ENCODE measurements at places on chromosomes 13 and 19. TPM values are rescaled to one million over a fixed set of nuclear protein-coding genes. Genes with fewer than 3 reads are reported as not detected.

ADGRE3 gene
- total RNA-seq: 1.2 TPM

PNMA8C gene
- 0.20 TPM for total RNA-seq

ZNF69 gene
- 6.5 TPM for total RNA-seq

GPC6 gene
- 10.9 TPM for total RNA-seq

FCGBP gene
- total RNA-seq: 17.7 TPM

KLHL1 gene
- total RNA-seq: 0.10 TPM

- no peak for DNase-seq
Observed at GRCh38 chr19:38537071-38537936, 80.4 kb downstream of the MAP4K1 start.

DNA sequence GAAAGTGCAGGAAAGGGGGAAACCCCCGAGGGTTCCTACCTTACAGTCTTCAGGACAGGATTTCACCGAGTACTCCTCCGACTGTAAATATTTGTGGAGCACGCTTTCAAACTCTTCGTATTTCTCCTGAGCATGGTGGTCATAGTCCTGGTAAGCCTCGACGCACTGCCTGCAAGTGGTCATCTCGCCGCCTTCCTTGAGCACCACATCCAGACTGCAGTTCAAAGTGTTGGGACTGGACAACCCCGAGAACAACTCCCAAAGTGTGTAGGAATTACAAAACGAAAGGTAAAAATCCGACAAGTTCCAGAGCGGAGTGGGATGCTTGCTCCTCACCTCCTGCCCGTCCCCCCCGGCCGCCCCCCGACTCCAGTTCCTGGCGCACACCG is 349.7 kb downstream of the LIG4 start:
- DNase-seq: no peak

DNA sequence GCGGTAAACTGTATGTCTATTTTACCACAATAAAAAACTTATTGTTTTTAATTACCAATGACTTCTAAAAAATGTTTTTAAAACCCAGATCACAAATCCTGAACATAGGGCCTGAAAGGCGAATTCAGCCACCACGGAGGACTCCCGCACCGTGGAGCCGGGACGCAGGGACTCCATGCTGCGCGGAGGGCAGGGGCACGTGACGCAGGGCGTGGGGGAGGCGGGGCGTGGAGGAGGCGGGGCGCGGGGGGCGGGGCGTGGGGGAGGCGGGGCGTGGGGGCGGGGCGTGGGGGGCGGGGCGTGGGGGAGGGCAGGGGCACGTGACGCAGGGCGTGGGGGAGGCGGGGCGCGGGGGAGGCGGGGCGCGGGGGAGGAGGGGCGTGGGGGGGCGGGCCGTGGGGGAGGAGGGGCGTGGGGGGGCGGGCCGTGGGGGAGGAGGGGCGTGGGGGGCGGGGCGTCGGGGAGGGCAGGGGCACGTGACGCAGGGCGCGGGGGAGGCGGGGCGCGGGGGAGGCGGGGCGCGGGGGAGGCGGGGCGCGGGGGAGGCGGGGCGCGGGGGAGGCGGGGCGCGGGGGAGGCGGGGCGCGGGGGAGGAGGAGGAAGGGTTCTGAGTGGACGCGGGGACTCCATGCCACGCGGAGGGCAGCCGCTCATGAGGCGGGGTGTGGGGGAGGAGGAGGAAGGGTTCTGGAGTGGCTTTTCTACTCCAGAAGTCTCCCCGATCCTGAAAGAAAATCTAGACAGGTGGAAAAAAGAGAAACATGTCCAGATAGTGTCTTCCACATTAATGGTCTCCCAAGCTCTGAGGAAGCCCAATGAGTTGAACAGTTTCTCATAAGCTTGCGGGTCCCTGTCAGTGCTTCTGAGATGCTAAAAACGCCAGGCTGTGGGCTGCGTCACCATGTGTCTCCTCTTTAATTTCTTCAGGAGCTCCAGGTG is 4.4 kb upstream of the PROZ start:
- peak; percentile 43 for DNase-seq

GRCh38 chr19:35085947-35086346 is 29.7 kb upstream of the FXYD3 start:
- no peak for DNase-seq

DNA sequence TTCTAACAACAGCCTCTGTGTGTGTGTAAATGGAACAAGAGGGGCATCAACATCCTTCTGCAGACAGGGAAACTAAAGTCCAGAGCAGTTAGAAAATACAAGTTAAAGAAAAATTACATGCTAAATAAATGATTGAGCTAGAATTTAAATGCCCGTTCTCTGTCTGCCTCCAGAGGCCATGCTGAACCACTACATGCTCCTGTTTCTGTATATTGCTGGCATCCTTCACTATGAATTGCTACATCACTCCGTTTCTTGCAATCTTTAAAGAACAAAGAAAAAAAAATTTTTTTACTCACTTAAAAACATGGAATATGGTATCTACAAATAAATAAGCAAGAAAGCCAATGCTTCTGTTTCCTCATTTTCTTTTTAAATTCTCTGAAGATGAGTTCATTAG is 47.9 kb downstream of the DCT start:
- no peak for DNase-seq

DNA sequence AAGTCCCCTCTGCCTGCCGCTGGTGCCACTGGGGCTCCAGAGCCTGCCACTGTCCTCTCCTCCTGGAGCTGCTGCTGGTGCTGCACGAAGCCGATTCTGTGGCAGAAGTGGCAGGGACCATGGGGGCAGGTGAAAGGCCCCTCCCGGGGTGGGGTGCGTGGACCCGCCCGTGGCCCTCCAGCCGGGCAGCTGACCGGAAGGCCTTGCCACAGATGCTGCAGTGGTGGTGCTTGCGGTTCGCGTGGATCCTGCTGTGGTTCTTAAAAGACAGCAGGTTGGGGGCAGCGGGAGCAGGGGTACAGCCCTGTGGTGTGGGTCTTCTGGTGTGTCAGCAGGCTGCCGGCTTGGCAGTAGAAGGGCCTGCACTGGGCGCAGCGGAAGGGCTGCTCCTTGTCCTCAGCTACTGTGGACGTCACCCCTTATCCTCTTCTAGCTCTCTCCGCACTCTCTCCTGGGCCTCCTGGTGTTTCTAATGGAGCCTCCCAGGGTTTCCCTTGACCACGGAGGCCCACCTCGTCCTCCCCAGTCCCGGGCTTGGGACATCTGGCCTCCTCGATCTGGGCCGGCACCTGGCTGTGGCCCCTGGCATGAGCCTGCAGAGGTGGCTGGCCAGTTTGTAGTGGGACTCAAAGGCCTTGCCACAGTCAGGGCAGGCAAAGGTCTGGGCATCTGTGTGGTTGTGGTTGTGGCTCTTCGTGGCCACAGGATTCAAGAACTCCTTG is 380.4 kb downstream of the OLFM4 start:
- no peak for DNase-seq

DNA sequence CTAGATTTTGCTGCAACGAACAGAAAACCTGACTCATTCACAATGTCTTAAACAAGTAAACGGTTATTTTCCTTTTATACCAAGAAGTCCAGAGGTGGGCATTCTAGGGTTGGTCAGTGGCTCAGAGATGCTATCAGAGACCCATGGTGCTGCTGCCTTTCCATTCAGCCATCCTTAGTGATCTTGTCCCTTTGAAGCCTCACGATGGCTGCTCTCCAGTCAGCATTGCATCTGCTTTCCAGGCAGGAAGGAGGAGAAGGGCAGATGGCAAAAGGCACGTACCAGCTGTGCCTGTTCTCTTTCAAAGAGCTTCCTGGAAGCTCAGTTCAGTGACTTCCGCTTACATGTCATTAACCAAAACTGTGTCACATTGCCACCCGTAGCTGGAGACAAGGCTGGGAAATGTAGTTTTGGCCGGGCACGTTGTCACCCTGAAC is 30.1 kb downstream of the WDFY2 start:
- peak; percentile 64 for DNase-seq

- peak; percentile 41 for DNase-seq
Observed at GRCh38 chr19:511101-511851, 4.0 kb downstream of the TPGS1 start.

GRCh38 chr19:15111758-15112157 is 4.6 kb downstream of the SYDE1 start:
- no peak for DNase-seq

DNA sequence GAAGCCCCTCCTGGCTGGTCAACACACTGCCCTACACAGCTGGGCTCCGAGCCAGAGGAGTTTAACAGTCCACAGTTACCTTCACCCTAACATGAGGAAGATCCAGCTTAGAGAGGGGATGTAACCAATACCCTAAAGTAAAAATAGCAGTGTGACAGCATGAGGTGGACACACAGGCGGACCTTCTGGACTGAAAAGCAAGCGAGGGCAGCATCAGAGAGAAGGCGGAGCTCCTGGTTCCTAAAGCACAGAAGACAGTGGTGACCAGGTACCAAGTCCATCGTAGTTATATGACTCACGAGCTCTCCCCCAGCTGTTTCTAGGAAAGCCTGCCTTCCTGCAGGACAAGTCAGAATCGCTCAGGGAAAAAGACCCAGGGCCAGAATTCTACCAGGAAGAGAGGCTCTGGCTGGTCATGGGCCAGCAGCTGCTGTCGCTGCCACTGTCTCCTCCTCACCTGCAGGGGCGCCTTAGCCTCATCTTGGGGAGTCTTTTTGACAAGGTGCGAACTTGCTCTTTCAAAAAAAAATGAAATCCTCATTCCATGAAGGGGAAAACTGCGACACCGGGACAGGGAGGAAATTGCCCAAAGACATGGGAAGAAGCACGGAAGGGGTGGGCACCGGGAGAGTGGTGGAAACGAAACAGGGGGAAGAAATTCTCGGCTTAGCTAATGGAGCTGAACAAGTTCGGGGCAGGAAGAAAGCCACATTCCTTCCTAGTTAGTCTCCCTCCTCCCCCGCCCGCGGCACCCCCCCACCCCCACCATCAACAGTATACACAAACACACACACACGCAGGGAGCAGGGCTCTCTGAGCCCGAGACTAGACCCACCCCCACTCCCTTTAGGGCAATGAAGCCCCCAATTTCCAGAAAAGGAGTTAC is 1.7 kb downstream of the ELL start:
- DNase-seq: peak; percentile 35

DNA sequence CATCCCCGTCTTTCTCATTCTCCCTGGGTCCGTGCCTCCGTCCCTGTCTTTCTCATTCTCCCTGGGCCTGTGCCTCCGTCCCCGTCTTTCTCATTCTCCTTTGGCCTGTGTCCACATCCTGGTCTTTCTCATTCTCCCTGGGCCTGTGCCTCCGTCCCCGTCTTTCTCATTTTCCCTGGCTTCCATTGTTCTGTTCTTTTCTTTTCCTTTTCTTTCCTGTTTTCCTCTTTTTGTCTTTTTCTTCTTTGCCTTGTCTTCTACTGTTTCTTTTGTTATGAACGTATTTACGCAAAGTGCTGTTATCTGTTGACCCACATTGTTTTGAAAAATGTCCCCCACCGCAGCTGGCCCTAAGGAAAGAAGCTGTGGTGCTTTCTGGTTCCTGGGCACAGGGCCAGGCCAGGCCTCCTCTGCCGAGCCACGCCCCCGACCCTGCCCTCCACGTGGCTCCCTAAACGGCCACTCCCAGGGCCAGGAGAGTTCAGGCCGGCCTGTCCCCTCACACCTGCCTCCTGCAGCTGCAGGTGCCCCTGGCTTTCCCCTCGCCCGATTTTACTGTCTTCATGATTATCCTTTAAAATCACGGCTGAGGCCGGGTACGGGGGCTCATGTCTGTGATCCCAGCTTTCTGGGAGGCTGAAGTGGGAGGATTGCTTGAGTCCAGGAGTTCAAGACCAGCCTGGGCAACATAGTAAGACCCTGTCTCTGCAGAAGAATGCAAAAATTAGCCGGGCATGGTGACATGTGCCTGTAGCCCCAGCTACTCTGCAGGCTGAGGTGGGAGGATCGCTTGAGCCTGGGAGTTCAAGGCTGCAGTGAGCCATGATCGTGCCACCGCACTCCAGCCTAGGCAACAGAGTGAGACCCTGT is 14.0 kb upstream of the TMPRSS9 start:
- DNase-seq: no peak

Data from skin of body (tissue), 3 donors.